ENCODE measurements at places on chromosomes 16 and 17.
A peak's percentile ranks its signal among the peaks of the same experiment; 100 is the strongest.

GRCh38 chr17:53273126-53273525 is 549.6 kb upstream of the KIF2B start:
- DNase-seq = no peak

GRCh38 chr17:65389949-65390348 is 171.5 kb downstream of the AXIN2 start:
- peak; percentile 84 for DNase-seq

DNA sequence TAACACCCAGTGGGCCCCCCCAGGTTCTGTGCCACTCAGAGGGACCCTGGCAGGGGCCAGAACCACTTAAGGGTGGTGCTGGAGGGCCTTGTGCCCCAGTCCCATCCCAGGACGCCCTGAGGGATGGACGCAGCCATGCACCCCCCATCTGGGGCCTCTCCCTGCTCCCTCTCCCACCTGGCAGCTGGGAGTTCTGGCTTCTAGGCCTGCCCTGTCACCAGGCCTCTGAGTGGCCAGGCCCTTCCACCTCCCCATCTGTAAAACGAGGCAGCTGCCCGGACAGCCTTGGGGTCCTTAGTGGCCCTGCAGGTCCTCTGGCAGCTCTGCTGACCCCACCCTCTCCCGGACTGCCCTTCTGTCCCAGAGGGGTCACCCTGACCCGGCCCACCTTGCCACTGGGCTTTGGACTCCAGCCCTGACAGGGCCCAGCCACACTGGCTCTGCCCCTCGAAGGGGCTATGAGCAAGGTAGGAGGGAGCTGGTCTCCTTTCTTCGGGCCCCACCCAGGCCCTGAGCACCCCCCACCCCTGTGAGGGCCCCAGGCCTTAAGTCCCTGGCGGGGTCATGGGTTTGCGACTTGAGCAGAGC is 12.3 kb downstream of the PAM16 start:
- DNase-seq = no peak

DNA sequence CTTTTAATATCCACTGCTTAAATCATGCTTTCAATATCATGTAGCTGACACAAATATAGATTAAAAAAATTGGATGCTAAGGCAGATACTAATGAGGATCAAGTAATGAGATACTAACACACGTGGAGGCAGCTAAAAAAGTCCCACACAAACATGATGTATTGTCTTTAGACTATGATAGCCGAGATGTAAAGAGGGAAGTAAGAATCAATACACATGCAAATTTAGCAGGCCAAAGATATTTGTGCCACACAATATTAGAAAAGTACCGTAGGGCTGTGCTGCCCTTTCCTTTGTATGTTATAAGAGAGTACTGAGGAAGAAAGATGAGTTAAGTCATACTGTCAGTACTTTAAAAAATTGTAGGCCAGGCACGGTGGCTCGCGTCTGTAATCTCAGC is 51.4 kb upstream of the STAC2 start:
- no peak for DNase-seq

- no peak for DNase-seq
Observed at GRCh38 chr16:81469710-81470535, 25.3 kb downstream of the CMIP start.
